Spinal cord (tissue), 10 donors: ENCODE measurements at places on chromosomes 4 and X. TPM values are rescaled to one million over a fixed set of nuclear protein-coding genes. Genes with fewer than 3 reads are reported as not detected.

Gene NEIL3
- 5.5 TPM for total RNA-seq

Gene MAGEA4
- not detected for total RNA-seq

Gene ETDB
- total RNA-seq, result not detected

Gene CD38
- 7.1 TPM for total RNA-seq

Gene FAM241A
- total RNA-seq, result 1.7 TPM

- no peaks in the 10 kb centered on the region for H3K36me3 ChIP-seq
- H3K4me3 ChIP-seq, result no peak overlapping the region
- H3K27ac ChIP-seq, result no peak overlapping the region
These were observed 17.5 kb upstream of the ZNF41 start for GRCh38 chrX:47500554-47500953.

DNA sequence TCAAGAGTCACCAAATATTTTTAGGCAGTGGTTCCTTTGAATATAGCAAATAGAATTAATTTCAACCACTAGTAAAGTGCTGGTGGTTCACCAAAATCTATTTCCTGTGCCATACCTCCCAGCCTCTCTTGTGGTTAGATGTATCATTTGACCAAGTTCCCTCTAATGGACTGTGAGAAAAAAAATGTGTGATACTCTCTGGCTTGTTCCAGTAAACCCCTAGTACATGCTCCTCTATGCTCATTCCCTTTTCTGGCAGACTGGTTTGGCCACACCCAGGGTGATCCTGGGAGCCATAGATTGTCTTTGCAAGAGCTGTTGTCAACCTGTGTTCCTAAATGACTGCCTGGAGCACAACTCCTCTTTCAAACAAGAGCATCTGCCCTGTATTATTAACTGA is 109.5 kb downstream of the FRAS1 start:
- no peak overlapping the region for H3K27ac ChIP-seq
- no peaks in the 10 kb centered on the region for H3K4me1 ChIP-seq
- H3K27me3 ChIP-seq, result no peaks in the 10 kb centered on the region

- no peak overlapping the region for H3K27ac ChIP-seq
- no peaks in the 10 kb centered on the region for H3K27me3 ChIP-seq
- DNase-seq, result no peak
These were observed 1879.4 kb upstream of the TENM3 start for GRCh38 chr4:180363815-180364214.

- H3K27me3 ChIP-seq, result no peaks in the 10 kb centered on the region
- H3K36me3 ChIP-seq, result no peaks in the 10 kb centered on the region
- H3K4me3 ChIP-seq, result no peak overlapping the region
- DNase-seq, result no peak
- no peak overlapping the region for H3K27ac ChIP-seq
These were observed 11.5 kb upstream of the TLR1 start for GRCh38 chr4:38815885-38816782.

DNA sequence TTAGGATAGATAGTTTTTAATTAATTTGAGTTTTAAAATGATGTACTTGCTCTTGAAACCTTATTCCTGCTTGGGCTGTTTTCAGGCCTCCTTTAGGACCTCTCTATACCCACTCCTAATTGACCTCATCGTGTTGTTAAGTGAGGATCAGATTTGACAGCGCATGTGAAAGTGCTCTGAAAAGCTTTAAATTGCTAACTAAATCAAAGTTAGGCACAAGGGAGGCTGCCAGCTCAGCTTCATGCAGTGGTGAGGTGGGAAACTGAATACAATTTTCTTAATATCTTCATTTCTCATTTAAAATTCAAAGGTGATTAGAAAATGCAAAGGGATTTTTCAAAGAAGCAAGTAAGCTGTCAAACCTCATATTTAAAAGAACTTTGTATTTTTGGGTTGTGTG is 20.0 kb downstream of the FHDC1 start:
- no peak overlapping the region for H3K4me3 ChIP-seq
- H3K36me3 ChIP-seq, result no peaks in the 10 kb centered on the region

DNA sequence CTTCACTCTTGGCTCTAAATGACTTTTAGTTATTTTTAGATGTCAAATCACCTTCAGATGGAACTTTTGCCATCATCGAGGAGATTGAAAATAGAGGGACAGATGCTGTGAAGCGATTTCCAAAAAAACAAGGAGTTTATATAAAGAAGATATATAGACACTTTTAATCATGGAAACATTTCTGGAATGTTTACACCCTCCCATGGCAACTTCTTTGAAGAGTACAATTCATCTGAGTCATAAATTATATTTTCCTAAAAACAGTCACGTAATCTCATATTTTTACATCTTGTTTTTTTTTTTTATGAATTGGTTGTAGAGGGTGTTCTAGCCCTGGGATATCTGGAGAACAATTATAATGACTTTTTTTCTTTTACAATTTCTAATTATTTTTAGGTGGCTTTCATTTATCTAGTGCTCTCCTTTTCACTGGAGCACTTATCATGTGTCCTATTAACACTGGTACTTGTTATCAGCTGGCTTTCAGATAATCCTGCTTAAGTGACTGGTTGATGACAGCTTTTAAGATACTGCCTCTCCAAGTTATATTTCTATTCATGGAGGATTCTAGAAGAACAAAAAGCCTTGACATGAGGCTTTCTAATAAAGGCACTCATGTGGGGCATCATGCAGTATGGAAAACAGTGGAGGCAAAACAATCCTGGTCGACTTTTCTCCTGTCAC is 24.9 kb downstream of the PCDH7 start:
- DNase-seq, result no peak
- no peaks in the 10 kb centered on the region for H3K4me1 ChIP-seq
- H3K4me3 ChIP-seq, result no peak overlapping the region
- H3K27me3 ChIP-seq, result no peaks in the 10 kb centered on the region
- no peak overlapping the region for H3K27ac ChIP-seq

DNA sequence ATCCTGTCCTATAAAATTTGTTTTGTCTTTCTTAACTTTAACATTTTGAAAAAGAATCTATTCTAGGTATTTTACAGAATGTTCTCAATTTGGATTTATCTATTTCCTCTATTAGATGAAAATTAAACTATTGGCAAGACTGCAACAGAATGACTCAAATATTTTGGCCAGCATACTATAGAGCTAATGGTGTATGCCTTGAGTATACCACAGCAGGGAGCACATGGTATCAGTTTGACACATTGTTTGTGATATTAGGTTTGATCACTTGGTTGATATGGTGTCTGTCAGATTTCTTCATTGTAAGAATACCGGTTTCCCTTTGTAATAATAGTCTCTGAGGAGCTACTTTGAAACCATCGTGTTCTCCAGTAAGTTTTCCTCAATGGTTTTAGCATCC is 87.8 kb upstream of the NPNT start:
- no peak overlapping the region for H3K4me3 ChIP-seq
- no peaks in the 10 kb centered on the region for H3K4me1 ChIP-seq
- no peaks in the 10 kb centered on the region for H3K27me3 ChIP-seq
- H3K36me3 ChIP-seq, result no peaks in the 10 kb centered on the region
- DNase-seq, result no peak

GRCh38 chr4:153257151-153257620 is 52.9 kb downstream of the TRIM2 start:
- H3K4me3 ChIP-seq, result peak overlapping the region; percentile 60
- no peaks in the 10 kb centered on the region for H3K27me3 ChIP-seq
- peaks cover 13% of the 10 kb centered on the region for H3K4me1 ChIP-seq
- peaks cover 2% of the 10 kb centered on the region for H3K36me3 ChIP-seq

DNA sequence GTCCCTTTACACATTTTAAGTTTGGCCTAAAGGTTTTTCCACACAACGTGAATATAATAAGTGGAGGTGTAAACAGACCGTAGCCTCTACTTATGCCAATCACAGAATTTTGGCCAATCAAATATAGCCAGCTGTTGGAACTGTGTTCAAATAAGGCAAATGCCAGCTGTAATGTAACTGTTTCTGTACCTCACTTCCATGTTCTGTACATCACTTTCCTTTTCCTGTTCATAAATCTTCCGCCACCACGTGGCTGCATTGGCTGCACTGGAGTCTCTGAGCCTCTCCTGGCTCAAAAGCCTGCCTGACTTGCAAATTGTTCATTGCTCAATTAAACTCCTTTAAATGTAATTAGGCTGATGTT is 105.1 kb upstream of the SMIM31 start:
- H3K36me3 ChIP-seq, result no peaks in the 10 kb centered on the region
- H3K27ac ChIP-seq, result no peak overlapping the region
- H3K4me3 ChIP-seq, result no peak overlapping the region
- no peak for DNase-seq

DNA sequence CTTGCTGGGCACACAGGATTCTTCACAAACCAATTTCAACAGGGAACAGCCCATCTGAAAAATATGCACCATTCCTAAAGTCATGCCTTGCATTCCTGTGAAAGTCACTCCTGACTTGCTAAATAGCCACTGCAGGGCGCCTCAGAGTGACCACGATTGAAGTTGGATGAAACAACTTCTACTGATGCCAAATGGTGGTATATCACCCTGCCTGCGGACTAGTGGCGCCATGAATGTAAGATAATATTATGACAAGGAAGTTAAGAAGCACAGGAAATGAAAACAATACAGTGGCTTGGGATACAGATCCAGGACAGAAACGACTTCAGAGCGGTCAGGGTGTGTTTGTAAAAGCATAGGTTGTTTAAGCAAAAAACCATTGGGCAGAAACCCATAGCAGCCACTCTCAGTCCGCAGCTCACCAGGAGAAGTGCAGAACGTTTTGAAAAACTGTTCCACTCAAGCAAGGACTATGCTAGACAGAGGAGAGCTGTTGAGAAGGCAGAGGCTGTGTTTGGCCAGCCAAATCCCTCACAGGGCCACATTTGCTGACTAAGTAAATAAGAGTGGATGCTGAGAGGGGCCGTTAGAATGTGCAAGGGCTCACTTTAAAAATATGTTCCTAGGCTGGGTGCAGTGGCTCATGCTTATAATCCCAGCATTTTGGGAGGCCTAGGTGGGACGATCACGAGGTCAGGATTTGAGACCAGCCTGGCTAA is 250.4 kb downstream of the PTTG2 start:
- no peaks in the 10 kb centered on the region for H3K4me1 ChIP-seq
- DNase-seq, result no peak
- H3K36me3 ChIP-seq, result no peaks in the 10 kb centered on the region
- no peaks in the 10 kb centered on the region for H3K27me3 ChIP-seq
